ENCODE measurements at places on chromosomes 12 and 14.

DNA sequence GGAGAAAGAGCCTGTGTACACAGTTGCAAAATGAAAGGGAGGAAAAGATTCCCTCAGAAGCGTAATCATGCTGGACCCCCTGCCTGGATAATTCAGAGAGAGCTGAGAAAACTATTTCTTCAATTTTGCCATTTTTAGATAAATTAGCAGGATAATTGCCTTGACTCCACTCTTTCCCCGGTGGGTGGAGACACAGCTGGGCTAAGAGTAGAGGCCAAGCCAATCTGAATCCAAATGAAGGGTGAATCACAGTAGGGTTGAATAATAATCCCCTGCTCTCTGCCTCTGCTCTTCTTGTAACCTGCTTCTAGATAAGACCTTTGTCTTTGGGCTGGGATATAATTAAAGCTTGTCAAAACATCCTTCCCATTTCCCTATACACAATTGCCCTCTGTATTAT lies 150.1 kb downstream of the CAPZA3 start:
- no peak for DNase-seq

DNA sequence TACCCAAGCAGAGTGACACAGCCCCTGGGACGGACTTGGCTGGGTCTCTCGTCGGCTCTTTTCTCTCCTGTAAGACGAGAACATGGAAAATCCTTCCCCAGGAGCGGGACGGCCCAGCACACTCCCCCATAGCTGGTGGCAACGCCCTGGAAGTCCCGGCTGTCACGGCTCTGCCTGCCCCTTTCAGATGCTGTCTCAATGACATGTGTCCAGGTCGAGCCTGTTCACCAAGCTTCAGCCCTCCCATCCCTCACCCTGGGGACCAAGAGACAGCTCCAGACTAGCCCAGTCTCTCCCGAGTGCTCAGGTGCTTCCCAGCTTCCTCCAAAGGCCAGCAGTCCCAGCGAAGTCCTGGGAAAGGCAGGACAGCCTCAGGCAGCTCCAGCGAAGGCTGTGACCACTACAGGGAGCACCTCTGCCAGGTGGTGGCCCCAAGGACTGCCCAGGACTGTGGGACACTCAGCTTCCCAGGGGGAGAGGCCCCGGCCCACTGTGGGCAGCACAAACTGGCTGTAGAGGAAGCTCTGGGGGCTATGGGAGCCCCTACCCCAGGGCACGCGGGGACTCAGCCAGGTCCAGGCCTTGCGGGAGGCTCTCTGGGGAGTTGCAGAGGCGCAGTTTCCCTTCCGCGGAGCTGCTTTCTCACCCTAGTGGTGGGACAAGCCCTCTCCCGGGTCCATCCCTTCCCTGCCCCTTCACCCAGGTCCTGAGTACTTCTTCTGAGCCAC lies 33.6 kb downstream of the TNFAIP2 start:
- no peak for DNase-seq

DNA sequence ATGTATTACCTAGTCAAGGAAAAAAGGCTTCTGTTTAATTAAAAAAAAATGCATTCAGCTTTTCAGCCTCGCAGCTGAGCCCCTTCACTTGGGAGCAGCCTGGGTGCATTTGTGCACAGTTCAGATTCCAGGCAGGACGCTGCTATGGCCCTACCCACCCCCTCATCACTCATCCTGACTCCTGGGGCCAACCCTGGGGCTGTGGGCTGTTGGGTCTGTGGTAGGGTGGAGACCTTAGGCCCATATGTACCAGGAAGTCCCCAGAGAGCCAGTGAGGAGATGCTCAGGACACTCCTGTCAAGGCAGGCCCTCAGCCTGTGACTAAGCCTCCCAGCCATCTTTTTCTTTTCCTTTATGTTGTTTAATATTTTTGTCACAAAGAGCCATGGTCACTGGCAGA lies 9.3 kb upstream of the CDCA4 start:
- DNase-seq, result no peak

- DNase-seq, result no peak
Observed at GRCh38 chr12:119338593-119339363, 4.2 kb downstream of the CCDC60 start.

- DNase-seq, result peak; percentile 98
Observed at GRCh38 chr14:73058224-73058921, at the start of gene RBM25. Gene RBM25 (plus strand): TSS chr14:73058534. CDS start chr14:73071642, 13,108 bp downstream.

GRCh38 chr14:65312859-65313258 lies 99.7 kb upstream of the FUT8 start:
- DNase-seq, result no peak

DNA sequence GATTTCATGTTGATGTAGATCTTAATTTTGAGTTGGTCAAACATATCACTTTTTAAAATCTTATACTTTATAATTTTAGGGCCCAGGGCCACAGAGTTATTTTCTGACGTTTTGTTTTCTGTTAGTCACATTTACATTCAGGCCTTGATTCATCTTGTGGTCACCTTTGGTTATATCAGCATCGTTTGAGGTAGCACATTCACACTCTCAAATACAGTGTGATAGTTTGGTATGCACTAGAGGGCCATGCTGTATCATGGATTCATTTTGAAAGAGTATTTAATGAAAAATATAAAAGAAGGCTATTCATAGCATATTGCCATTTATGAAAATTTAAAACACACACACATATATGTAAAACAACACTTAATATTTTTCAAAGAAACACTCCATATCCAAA lies 274.6 kb downstream of the RAD51B start:
- DNase-seq, result peak; percentile 24

DNA sequence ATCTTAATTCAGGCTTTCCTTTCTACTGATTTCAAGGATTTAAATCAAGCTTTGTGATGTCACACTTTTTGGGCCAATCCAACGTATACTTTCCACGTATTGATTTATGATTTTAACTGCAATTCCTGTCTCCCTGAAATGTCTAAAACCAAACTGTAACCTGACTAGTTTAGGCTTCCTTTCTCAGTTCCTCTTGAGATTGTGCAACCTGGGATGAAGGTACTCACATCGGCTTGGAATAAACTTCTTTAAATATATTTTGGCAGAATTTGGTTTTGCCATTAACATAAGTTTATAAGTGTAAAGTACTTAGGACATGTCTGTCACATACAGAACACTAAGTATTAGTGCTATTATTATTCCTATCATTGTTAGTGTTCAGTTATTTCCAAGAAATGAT lies 224.6 kb downstream of the CRADD start:
- DNase-seq, result no peak

- no peak for DNase-seq
Observed at GRCh38 chr12:94755598-94755997, 105.2 kb upstream of the TMCC3 start.

GRCh38 chr14:50233951-50234250 lies 2.5 kb upstream of the SOS2 start:
- DNase-seq, result peak; percentile 2

DNA sequence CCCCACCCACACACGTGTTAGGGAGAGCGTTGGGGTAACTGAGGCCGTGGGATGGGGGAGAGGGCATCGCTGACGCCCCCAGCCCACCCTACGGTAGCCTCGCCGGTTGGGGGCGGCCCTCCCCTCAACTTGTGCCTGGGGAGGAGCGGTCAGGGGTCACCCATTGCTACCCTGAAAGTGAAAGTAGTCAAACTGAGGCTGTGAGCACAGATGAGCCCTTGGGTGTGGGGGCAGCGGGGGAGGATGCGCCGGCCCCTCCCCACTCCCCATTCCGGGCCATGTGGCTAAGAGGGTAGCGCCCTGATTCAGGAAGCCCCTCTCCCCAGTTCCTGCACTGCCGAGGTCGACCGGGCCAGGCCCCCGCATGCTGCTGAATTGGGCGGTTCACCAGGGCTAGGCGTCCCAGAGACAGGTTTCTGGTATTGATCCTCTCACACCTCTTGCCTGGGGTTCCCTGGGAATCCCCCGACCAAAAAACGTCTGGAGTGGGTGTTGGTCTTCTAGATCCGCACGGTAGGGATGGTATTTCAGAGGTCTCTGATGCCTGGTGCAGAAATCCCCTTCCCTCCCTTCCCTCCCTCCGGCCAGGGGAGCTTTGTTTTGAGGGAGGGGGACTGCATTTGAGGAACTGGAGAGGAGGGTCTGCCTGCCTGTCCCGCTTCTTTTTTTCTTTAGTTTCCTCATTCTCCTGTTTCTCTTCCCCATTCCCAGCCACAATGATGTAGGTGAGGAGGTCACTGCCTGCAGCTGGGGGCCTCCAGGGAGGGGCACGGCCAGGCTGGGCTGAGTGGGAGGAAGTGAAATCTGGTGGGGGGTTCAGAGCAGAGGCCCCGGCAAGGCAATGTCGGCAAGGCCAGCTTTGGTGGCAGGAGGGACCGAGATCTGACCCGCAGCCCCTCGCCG lies 1.0 kb downstream of the SH2B3 start:
- no peak for DNase-seq

GRCh38 chr12:15488481-15488880 lies 166.2 kb downstream of the PTPRO start:
- no peak for DNase-seq

DNA sequence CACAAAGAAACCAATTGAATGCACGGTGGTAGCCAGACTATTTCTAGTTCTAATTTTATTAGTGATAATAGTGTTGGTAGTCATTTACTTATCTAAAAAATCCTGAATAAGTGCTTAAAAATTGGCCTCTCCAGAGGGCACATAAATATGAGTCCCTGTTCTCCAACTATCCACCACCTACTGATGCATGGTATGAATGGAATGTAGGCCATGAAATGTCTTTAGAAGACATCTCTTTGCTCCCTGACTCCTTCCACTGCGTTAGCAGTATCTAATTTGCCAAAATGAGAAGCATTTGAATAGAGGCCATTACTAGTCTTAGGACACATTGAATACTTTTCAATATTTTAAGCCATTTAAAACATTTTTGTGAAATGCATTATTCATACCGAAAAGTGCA lies 261.7 kb downstream of the LRFN5 start:
- no peak for DNase-seq

- no peak for DNase-seq
Observed at GRCh38 chr14:36524220-36524837, 4.3 kb upstream of the NKX2-1 start.

DNA sequence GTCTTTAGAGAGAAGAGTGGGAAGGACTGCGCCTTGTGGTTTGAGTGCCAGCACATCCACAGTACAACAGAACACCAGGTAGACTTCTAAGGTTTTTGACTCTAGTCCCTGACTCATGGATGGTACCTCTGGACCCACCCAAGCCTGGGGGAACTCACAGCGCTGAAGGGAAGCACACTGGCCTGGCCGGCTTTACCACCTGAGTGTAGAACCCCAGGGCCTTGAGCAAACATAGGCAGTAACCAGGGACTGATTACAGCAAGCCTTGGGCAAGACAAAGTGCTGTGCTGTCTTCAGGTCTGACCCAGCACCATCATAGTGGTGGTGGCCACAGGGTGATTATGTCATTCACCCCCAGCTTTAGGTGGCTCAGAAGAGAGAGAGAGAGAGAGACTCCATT lies 17.2 kb downstream of the EML5 start:
- DNase-seq, result no peak

DNA sequence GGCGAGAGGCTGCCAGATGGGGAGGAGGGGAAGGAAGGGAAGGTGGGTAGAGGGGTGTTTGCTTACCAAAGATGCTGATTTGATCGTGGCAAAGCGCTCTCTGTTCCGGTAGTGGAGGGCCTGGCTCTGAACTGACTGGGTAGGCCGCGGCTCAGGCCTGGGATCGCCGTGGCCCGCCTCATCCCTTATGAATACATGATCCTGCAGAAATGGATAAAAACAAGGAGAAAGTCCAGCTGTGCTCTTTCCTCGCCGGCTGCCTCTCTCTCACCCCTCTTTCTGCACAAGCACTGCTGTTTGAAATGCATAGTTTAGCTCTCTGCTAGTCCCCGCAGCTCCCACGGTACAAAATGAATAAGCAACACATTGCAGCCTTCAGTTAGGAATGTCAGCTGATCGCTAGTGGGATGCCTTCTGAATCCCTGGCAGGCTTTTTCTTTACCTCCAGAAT lies 53.8 kb downstream of the PEBP1 start:
- DNase-seq, result no peak

- DNase-seq, result peak; percentile 30
Observed at GRCh38 chr12:132719141-132719953, 8.7 kb downstream of the PGAM5 start.

DNA sequence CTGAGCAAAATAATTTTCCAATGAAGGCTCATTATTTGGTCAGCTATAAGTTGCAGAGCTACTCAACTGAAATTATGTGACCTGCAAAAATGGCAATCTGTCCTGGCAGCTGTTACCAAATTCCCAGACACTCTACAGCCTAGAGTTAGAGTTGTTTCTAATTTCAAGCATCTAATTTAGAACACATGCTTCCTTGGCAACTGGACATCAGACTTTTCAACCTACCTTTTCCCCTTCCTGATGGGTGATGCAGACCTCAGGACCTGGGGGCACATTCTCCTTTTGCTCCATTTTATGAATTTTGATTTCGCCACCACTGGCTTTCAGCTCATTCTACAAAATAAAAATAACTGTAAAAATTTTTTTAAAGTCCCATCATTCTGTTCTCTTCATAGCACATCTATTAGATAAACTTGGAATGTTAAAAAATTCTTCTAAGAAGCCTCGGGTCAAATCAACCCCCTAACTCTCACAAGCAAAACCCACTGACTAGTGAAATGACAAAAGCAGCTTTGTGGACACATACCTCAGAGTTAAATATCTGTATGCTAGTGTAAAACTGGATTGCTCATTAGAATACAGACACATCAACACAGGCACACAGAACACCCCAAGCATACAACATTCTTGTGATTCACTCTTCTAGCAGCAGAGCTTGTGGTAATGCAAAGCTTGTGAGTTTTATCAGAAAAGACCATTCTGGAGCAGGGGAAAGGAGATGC lies 33.5 kb upstream of the CERS5 start:
- DNase-seq, result peak; percentile 28

DNA sequence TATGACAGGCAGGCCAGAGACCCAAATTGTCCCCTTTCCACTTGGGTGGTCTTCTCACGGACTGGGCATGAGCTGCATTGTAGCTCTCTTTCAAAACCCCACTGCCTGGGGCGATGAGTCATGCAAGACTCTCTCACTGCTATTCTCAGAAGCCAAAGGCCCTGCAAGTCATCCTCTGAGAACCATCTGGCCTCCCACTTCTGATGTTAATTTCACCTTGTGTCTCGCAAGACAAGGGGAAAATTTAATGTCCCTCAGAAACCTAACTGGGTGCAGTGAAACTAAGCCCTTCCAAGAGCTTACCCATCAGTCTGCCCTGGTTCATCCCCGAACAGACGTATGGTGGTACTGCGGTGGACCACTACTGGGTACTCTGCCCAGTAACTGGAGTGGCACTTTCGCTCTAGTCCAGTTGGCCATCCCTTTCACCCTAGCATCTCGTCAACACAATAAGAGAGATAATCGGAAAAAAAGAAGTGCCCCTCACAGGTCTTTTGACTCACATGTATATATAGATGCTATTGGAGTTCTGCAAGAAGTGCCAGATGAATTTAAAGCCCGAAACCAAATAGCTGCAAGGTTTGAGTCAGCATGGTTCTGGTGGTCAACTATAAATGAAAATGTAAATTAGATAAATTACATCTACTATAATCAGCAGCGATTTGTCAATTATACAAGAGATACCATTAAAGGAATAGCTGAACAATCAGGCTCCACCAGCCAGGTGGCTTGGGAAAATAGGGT lies 31.3 kb upstream of the LALBA start:
- DNase-seq, result peak; percentile 47

DNA sequence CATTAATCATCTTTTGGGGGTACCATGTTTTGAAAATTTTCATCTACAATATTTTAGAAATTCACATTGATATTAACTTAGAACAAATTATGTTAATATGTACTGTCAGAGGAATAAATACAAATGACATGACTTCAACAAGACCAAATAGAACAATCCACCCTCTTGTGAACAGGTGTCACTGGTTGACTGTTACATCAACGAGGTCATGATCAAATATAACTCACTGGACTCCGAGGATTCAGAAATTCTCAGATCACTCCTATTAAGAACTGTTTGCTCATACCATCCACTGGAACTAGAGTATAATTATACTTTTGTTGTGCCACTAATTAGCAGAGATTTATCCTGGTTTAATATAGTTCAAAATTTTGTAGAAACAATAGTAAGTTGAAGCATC lies 318.8 kb downstream of the PRKD1 start:
- DNase-seq, result no peak

Measured in HT1080 (cell line).